ENCODE measurements at places on chromosomes 7 and 10.

DNA sequence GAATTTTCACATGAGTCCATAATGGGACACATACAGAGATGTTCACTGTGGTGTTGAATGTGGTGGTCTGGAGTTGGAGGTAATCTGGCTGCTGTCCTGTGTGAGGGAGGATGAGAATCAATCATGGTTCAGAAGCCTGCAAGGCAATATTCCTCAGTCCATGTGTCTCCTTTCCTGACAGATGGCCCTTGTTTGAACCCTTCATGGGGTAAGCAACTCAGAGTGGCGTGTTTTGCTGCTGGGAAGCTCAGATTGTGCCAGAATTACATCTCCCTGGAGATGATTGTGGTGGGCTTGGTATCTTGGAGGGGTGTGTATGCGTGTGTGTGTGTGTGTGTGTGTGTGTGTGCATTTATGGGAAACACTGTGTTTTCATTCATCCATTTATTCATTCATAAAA is 44.5 kb upstream of the COMTD1 start:
- DNase-seq: no peak

- peak; percentile 33 for DNase-seq
These were observed 23.4 kb downstream of the MAD1L1 start for GRCh38 chr7:2209146-2209960.

DNA sequence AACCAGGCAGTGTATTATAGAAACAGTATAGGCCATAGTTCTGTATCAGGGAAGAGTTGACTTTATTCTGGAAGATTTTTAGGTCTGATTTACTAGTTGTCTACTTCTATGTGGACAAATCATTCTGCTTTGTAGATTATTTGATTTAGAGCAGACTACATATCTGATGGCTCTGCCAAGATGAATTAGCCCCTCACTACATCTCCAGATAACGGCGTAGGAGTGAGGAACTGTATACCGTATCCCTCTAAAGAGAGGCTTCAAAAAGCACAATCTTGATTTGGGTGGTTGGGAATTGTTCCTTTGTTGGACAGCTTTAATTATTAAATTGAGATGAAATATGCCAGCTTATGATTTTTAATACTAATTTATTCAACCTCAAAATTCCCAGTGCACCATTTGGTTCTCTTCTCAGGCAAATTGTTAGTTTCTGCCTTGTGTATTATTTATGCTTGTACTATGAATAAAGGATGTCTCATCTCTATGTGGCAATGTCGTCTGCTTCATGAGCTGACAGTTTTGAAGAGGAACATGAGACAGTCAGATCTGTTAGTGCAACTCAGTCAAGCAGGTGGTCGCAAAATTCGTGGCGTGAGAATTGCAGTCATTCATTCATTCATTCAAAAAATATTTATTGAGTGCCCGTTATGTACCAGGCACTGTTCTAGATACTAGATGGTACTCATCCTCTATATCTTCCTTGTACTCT is 422.8 kb downstream of the EXOC4 start:
- DNase-seq: no peak

GRCh38 chr7:28108747-28109146 is 71.8 kb downstream of the JAZF1 start:
- DNase-seq: no peak

GRCh38 chr10:88209837-88210561 is 346.6 kb downstream of the PTEN start:
- DNase-seq: no peak

GRCh38 chr7:150753826-150754603 is 16.8 kb downstream of the GIMAP5 start:
- peak; percentile 61 for DNase-seq

- DNase-seq: no peak
These were observed 28.6 kb upstream of the RHBDD2 start for GRCh38 chr7:75850235-75850634.

DNA sequence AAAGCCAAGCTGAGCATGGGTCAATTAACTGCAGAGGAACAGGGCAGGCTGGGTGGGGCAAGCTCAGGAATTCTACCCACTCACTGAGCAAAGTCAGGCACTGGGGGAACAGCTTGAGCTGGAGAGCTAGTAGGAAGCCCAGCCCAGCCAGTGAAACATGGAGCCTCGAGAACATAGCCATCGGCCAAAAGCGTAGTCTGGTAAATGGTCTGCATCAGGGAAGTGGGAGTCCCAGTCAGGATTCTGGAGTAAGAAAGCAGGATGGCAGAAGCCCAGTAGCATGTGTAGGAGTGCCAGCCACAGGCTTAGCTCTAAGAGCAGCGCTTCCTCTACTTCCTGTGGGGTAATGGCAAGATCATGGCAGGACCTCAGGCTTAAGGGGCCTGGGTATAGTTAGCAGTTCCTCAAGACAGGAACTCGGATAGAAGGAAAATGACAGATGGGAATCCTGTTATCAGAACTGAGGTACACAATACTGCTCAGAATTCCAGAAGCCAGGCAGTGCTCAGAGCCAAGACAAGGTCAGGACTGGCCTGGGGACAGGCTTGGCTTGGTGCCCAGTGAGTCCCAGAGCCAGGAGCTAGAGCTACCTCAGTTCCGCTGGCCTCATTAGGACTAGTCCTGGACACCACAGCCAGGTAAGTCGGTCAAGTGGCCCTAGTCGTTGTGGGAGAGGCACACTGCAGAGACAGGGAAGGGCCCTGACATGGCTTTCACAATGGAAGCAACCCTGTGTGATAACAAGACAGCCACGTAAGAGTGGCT is 65.4 kb upstream of the MXI1 start:
- DNase-seq: no peak

DNA sequence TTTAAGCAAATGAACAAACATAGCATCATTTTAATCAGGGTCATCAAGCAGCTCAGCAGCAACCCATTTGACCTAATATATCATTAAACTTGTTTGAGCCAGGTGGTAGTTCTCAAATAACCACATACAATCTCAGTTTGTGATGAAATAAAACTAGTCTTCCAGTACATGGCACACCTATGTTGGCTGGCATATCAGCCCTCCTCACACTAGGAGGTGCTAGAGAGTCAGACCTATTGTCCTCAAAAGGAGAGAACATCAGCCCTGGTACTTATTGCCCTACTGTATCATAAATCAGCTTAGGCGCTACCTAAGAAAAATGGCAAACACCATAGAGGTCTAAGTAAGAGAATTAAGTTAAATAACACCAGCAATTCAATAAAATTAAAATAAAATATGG is 81.7 kb downstream of the CABCOCO1 start:
- no peak for DNase-seq

DNA sequence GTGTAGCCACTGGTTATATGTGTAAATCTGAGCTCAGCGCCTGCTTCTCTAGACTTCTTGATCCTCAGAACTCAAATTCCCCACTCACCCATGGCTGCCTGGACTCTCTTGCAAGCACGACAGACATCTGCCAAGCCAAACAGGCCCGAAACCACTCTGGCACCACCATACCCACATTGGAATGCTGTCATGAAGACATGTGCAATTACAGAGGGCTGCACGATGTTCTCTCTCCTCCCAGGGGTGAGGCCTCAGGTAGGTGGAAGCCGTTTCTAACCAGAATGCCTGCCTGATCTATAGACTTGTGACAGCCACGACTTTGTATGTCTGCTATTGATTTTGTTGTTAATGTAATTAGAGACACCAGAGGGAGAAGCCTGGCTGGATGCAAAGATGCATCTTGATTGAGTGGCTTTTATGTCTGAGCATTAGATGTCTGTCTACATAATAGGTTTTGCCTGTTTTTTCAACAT is 4.0 kb downstream of the BAMBI start:
- DNase-seq: no peak

- no peak for DNase-seq
These were observed 25.2 kb downstream of the LOXL4 start for GRCh38 chr10:98242823-98243222.

- DNase-seq: no peak
These were observed 23.7 kb downstream of the GSDME start for GRCh38 chr7:24733414-24734060.

DNA sequence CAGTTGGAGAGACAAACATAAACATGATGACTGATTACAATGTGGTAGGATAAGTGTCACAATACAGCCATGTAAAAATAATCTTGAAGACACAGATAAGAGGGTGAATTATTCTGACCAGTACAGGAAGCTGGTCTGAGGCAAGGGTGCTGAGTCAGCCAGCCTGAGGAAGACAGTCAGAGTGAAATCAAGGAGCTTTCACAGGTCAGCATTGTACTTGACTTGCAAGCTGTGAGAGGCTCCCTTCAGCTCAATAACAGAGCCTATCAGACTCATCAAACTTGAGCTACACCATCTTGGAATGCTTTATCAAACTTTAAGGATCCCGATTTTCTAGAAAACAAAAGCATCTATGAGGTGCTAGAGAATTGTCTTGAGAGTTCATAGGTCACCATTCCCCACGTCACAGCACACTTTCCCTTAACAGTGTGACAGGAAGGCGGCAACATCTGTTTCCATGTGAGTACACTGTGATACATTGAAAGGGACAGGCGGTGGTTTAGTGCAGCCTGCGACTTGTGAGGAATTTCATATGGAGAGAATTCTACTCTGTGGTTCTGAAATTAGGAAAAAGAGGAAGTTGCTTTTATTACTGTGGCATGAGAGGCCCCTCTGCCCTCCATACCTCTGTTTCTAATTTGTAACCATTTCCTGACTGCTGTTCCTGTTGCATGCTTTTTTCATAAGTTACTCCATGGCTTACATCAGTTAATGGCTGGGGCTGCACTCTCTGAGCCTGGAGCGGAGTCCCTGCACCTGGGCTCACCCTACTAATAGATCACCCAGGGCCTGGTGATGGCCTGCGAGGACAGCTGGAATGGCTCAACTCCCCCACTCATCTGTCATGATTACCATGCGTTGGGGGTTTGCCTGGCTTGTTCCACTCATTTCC is 417.1 kb downstream of the SUGCT start:
- no peak for DNase-seq

GRCh38 chr10:79378647-79379511 is 31.6 kb downstream of the PPIF start:
- DNase-seq: peak; percentile 3

DNA sequence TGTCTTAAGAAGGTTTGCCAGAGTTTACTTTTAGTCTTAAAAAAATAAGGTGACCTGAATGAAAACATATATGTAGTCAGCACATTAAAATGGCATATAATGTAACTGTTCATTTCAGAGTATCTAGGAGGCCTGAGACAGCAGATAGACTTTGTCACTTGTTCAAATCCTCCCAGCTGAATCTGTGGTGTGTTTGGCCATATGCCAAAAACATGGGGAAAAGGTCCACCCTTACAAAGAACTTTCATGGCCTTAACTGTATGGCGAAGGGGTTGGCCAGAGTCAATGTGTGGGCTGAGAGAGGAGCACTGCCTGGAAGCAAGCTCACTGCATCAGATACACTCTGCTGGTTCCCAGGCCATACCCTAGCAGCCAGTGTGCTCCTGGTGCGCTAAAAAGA is 113.7 kb downstream of the ALOX5 start:
- DNase-seq: no peak

- no peak for DNase-seq
These were observed 139.0 kb downstream of the DOCK1 start for GRCh38 chr10:127044186-127044585.

Measured in stimulated activated naive CD8-positive, alpha-beta T cell treated with anti-CD3 and anti-CD28 coated beads, Interleukin-15, amount 100 ng/mL, for 72 hours (primary cell).